ENCODE measurements at places on chromosomes 5 and 9.

GRCh38 chr5:123610665-123611405, 98.9 kb downstream of the CSNK1G3 start:
- peak; percentile 57 for DNase-seq

- DNase-seq = no peak
These were observed 12.5 kb upstream of the RAD23B start for GRCh38 chr9:107270580-107270979.

DNA sequence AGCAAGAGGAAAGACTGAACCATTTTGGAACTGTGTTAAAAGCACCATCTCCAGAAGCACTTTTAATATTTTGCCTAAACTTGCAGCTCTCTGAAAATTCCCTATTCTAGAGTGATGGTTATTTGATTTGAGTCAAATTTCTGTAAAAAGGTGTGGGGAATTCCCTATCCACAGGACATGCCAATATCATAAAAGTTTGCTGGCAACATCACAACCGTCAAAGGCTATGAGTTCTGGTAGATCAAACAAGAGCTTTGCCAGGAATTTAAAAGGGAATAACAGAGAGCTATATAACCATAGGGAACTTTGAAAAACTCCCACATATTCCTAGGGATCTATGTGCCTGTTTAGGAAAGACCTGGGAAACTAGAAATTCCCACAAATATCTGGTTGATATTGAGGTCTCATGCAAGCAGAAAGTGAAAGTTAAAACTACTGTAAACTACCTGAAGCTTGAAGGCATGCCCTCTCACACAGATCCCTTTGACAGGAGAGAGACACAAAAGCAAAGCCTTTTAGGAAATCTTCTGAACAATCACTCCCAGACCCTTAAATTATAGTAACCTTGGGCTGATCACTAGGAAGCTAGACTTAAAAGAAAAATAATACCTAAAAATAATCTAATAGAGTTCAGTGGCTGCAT, 549.9 kb downstream of the ANXA1 start:
- no peak for DNase-seq

DNA sequence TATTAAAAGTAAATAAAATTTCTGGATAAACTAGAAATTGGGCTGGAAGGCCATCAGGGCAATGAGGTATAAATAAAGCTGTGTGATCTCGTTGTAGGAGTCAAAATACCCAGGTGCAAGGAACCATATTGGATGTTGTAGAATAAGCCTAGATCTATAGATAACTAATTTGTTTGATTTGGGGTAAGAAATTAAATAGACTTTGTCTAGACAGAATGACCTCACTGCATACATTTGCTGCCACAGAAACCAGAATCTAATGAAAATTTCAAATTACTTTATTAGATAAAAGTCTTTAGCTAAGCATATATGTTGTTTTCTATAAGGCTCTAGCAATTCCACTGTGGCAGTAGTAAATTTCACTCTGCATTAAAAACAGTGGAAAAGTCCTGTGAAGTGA, 225.2 kb upstream of the ITGA1 start:
- no peak for DNase-seq

DNA sequence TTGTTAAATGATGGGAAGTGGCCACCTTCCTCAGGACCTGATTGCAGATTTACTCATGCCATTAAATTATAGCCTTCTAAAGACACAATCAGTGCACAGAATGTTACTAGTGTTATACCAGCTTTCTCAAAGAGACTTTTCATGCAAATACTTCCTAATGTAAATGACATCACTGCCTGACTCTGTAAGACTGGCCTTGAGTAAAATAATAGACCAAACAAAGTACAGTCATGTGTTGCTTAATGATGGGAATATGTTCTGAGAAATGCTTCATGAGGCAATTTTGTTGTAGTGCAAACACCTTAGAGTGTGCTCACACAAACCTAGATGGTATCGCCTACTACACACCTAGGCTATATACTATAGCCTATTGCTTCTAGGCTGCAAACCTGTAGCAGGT, 17.0 kb upstream of the C1QTNF3 start:
- no peak for DNase-seq

GRCh38 chr5:143341807-143342570, 61.5 kb downstream of the NR3C1 start:
- DNase-seq = no peak

DNA sequence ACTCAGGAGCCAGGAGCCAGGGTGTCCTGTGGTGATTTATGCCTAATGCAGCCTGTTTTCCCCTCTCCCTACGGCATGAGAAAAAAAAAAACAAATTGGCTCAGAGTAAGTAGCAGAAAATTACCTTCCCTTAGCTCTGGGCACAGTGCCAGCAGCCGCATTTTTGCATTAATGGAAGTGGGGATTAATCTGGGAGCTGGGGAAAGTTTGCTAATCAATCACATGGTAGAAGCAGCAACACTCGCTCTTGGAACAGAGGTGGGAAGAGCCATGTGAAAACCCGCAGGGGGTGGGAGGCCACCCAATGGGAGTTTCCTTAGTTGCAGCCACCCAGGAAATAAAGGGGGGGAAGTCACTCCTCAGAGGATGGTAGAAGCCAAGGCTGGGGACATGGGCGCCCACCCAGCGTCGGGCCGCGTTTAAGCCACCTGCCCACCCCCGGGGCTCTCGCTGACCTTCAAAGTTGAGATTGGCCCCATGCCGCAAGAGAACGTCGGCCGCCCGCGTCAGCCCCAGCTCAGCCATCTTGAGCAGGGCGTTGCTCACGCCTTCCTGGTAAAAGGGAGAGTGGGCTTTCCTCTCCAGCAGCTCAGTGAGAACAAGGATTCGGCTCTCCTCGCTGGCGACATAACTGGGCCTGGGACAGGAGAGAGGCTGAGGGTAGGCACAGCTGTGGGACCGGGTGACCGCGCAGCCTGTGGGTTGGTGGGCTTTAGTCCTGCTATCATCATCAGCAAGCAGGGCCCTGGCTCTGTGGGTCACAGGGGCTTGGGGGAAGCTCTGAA, 1.7 kb downstream of the ASB6 start:
- DNase-seq = no peak

DNA sequence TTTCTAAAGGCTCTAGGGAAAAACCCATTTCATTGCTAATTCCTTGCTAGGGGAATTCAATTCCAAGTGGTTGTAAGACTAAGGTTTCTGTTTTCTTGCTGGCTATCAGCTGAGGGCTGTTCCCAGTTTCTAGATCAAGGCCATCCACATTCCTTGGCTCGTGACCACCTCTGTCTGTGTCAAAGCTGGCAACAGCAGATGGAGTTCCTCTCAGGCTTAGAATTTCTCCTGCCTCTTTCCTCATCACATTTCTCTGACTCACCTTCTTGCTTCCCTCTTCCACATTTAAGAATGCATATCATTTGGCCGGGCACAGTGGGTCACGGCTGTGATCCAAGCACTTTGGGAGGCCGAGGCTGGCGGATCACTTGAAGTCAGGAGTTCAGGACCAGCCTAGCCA, 19.0 kb downstream of the DAB2IP start:
- DNase-seq = no peak

DNA sequence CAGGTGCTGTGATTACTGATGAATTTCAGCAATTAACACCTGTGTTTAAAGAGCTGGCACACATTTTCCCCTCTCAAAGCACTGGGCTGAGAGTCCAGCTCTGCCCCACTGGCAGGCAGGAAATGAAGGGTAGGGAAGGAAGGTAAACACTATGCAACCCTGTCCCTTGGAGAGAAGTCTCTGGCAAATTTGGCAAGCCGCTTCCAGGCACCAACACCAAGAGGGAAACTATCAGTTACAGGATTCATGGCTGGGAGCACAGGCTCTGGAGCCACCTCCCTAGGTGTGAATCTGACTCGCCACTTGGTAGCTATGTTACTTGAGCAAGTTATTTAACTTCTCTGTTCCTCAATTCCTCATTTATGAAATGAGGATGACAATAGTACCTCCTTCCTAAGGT, 3.3 kb downstream of the ANKS6 start:
- no peak for DNase-seq

DNA sequence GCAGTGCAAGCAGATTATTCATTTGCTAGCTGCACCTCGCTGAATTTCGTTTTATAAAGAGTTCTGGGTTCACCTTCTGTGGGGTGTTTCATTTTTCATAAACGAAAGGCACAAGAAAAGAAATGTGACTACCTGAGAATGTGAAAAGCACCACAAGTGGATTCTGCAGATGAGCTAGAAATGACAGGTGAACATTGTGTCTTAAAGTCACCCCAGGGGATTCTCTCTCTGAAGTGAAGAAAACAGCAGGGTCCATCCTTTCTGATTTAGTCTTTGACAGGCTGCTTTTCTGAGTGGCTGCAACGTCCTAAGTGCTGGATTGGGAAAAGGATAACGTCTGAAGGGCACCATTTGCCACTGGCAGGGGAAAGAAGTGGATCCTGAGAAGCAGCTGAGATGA, 469.3 kb downstream of the SPATA31D1 start:
- no peak for DNase-seq

DNA sequence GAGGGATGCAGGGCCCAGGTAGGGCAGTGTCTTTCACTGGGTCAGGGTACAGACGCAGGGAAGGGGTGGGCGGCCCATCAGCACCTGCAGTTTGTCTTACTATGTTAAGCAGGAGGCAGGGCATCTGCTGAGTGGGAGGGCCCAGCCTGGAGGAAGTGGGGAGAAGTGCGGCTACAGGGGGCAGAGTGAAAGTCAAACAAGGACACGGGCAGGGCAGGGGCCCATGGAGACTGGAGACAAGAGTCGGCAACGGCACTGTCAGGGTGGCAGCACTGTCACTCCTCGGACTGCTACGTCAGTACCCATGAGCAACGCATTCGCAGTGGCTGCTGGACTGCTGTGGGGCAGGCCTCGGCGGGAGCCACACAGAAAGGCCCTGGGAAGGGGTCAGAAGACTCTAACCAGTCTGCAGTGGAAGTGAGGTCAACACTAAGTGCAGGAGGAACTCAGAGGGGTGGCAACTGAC, 19.7 kb downstream of the CAMSAP1 start:
- no peak for DNase-seq

- no peak for DNase-seq
These were observed 29.3 kb downstream of the PLAC8L1 start for GRCh38 chr5:146076028-146076427.

DNA sequence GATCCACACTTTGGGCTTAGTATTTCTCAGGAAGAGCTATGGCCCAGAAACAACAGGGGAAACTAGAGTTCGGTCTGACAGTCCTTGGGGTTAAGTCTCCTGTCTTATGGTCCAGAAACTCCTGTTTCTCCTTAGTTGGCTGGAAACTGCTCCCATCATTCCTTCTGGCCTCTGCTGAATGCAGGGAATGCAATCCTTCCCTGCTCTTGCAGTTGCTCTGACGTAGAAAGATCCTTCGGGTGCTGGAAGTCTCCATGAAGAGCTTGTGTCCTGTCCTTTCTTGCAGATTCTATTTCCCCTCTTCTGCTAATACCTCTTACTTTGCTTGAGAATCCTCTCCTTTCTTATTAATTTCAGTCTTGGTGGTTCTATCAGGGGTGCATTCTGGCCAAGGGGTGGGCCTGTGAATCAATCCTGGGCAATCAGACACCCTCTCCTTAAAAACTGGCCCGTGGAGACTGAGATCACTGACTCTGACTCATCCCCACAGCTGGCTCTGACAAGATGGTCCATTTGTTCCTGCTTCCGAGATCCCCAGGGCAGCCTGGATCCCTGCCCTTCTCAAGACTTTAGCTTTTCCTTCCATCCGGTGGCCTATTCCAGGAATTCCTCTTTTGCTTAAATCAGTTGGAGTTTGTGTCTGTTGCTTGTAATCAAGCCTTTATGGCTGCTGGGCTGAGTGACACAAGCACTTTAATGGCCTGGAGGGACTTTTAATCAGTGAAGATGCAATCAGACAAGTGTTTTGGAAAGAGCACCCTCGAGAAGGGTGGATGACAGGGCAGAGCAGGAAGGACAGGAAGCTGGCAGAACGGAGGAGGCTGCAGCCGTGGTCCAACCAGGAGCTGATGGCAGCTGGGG, 23.7 kb downstream of the PTGS1 start:
- DNase-seq = peak; percentile 70

GRCh38 chr5:129760636-129761325, 12.9 kb downstream of the MINAR2 start:
- no peak for DNase-seq

- DNase-seq = no peak
These were observed 76.8 kb upstream of the NIPAL4 start for GRCh38 chr5:157382996-157383800.

DNA sequence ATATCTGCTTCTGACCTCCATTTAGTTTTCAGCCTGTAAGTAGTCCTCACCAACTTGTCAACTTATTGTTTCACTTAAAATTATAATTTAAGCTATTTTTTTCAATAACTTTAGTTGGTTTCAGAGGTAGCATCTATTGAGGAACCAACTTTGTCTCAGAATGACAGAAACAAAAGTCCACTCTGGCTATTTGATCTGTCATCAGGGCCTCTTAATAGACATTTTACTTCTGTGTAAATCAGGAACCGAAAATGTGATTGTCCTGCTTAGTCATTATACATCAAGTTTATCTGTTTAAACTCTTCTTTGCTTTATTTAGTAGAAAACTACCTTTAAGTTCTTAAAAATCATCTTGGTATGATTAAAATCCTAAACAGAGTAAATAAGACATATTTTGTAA, 820.8 kb upstream of the EDIL3 start:
- no peak for DNase-seq

DNA sequence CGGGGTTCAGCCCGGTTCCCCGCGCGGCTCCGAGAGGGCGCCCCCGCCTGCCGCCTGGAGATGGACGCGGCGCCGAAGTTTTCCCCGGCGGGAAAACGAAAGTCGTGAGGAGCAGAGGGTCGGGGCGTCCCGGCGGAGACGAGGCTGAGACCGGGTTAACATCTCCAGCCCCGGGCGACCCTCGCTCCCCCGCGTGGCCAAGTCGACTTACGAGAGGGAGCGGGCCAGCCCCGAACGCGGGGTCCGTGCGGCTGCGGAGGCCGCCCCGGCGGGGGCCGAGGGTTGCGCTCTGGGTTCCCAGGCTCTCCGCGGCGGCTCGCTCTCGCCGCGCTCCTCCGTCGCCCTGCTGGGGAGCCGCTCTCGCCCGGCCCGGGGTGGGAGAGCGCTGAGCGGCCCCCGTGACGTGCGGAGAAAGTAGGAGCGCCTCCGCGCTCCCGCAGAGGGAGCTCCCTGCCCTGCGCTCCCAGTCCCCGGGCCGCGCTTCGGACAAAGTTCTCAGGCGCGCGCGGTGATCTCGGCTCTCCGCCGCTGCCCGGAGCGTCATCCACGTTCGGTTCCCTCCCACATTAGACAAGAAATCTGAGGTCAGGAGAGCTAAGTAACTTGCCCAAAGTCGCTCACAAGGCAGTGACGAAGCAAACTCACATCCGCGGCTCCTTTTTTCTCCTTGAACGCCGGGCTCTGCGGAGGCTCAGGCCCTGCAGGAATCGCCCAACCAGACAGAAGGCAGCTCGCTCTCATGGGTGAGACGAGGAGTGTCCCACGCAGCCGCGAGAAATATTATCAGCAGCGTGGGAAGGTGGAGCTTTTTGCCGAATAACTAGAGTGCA, 1.2 kb upstream of the GCNT4 start:
- peak; percentile 51 for DNase-seq

DNA sequence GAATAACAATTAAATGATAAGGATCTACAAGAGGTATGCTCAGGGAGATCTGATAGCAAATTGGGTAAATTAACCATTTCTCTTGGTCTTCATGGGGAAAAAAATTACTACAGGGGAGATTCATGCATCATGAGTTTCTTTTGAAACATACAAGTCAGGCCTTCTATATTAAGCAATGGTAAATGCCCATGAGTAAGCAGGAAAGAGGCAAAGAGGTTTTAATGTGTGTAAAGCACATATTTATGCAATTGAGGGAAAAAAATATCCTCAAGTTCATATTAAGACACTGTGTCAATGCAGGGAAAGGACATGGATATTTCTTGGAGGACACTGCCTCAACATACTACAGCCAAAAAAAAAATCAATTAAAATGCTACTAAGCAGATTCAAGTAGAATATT, 73.4 kb upstream of the NR4A3 start:
- DNase-seq = no peak

- no peak for DNase-seq
These were observed 71.8 kb downstream of the NRG2 start for GRCh38 chr5:139971202-139971725.

- no peak for DNase-seq
These were observed 101.8 kb downstream of the CCDC192 start for GRCh38 chr5:127804886-127805426.
